ENCODE measurements at places on chromosomes 5 and 9.

DNA sequence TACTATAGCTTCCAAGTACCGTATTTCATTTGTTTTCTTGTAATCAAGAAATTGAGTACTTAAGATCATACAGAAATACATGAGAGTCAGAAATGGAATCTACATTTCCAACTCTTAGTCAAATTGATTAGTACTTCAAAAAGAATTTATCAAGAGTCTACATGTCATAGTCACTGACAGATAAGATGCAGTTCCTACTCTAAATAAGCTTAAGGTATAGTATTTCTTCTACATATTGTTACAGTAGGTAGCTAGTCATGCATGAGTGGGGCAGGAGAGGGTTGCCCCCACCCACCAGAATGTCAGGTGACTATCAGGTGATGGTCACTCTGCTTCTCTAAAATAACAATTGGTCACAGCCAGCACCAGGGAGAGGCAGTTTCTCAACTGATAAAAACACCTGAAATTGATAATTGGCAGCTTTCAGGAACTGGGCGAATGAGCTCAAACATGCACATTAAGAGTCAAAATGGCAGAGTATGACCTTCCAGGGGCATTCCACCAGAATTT lies 2.9 kb downstream of the BAAT start:
- DNase-seq: no peak

DNA sequence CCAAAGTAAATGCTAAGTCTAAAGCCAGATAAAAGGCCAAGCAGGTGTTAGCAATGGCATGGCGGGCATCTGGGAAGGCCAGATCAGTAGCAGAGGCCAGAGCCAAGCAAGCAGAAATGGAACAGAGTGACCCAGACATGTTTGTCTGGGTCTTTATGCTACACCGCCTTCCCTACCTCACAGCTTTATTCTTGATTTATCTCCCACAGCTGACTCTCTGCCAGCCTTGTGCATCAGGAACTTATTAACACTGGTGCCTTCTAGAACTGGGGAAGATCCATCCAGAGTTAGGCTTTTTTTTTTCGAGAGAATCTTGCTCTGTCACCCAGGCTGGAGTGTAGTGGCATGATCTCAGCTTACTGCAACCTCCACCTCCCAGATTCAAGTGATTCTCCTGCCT lies 112.5 kb upstream of the SLC44A1 start:
- DNase-seq: no peak

GRCh38 chr9:83511051-83511450 lies 27.1 kb downstream of the FRMD3 start:
- DNase-seq: no peak

DNA sequence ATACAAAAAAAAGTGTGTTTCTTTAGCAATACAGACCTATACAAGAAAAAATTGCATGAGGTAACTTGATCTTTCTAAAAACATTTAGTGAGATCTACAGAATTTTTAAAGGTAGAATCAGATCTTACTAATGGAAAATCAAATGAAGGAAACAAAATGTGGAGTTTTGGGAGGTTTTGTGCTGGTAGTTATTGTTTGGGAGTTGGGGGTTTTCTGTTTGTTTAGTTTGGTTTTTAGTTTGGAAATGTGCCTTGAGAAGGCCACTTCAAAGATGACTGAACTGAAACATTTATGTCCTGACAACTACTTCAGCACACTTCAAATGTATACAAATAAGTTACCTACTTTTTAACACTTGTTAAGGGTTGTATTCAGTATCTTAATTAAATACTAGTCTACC lies 280.1 kb downstream of the NR2F1-AS1 start:
- DNase-seq: no peak

GRCh38 chr5:19240170-19240569 lies 747.8 kb downstream of the CDH18 start:
- no peak for DNase-seq

- DNase-seq: no peak
Observed at GRCh38 chr9:20650313-20650712, 28.0 kb upstream of the MLLT3 start.
